ENCODE measurements at places on chromosomes 6 and 20. TPM values are rescaled to one million over a fixed set of nuclear protein-coding genes. Genes with fewer than 3 reads are reported as not detected.

- no peak for DNase-seq
These were observed 33.2 kb upstream of the SLC22A23 start for GRCh38 chr6:3489961-3490624.

GRCh38 chr20:49866051-49866450, 49.3 kb downstream of the SPATA2 start:
- DNase-seq = no peak

DNA sequence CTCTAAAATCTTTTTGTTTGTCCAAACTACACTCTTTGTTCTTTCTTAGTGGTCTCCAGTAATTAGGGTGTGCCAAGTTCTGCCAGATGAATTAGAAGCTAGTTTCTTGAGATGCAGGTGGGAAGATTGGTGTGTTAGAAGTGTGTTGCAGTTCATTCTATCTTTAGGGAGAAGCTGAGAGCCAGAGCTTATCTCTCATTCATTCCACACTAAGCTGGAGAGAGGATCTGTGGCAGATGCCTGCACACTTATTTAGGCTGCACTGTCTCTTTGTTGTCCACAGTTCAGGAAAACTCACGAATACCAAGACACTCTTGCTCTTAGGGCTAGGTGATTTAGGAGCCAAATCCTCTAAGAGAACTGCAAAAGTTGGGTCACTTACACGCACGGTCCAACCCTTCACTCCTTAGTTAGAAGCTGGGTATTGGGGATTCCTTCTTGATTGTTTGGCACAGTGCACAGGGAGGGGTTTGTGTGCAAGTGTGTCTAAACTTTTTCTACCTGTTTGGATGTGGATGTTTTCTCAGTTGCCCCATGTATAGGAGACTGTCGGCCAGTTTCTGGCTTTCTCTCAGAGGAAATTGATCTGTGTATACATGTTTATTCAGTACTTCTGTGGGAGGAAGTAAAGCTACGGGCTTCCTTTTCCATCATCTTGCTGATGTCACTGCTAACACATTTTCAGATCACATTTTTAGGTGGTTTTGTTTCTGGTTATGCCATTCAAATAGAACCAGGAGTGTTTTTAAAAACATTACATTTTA, 49.5 kb downstream of the SMAP1 start:
- peak; percentile 62 for DNase-seq

- DNase-seq = no peak
These were observed 83.2 kb downstream of the MDGA1 start for GRCh38 chr6:37614491-37614890.

DNA sequence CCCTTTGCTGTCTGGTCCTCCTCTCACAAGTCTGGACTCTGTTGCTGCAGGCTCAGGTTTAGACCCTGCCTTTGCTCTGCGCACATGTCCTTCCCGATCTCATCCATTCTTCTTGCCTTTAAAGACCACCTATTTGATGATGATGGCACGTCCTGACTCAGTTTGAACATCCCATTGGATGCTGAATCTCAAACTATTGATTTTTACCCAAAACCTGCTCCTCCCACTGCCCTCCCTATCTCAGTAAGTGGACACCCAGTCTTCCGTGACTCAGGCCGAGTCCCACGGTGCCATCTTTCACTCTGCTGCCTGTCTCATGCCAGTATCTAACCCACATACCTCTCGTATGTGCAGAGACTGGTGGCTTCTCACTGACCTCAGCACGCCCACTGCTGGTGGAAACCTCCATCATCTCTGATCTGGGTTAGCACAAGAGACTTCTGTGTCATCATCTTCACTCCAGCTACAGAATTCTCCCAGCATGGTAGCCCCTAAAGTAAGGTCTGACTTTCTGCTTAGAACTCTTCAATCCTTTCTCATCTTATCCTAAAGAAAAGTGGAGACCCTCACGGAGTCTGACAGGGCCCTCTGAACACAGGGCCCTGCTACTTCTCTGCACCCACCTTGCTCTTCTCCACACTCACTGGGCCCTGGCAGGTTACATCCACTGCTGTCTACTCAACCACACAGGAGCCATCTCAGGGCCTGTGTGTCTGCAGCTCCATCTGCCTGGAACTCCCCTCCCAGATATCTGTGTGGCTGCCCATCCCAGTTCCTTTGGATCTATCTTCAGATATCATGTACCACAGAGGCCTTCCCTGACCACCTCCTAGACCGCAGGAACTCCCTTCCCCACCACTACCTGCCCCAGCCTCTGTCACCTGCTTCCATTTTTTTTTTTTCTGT, 387.1 kb upstream of the AGPAT4 start:
- no peak for DNase-seq

DNA sequence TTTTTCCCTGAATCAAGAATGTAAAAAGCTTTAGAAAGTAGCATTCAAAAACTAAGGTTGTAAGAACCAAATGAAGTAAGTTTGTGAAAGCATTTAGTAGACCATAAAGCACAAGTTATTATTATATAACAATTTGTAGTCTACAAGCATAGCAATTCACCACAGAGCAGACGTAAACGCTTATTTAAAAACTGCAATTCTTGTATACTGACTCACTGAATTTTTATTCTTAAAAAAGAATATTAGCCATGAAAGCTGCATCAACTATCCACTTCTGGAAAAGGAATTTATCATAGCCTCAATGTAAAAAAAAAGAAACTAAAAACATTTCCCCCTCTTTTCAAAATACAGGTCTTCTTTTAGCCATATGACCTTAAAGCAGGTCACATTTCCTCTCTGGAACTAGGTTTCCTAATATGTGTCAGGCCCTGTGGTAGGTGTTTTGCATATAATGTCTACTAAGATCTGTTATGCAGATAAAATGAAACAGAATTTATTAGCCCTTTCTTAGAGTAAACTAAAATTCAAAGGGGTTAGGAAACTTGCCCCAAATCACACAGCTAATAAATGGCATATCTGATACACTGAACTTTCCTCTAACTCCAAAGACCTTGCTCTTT, 2.1 kb downstream of the MAP3K7 start:
- no peak for DNase-seq

GRCh38 chr20:51960047-51960675, 157.8 kb upstream of the SALL4 start:
- DNase-seq = no peak

GRCh38 chr6:152402791-152403190, 234.4 kb downstream of the SYNE1 start:
- DNase-seq = no peak

The HLA-G gene
- not detected for total RNA-seq

The TMC2 gene
- total RNA-seq = not detected

The TP53TG5 gene
- total RNA-seq = not detected

The C20orf96 gene
- 3.2 TPM for total RNA-seq

The MEI4 gene
- total RNA-seq = not detected

The HLA-DOA gene
- total RNA-seq = not detected

The TRAPPC3L gene
- 0.17 TPM for total RNA-seq

The LY6G6F gene
- total RNA-seq = not detected

Data from dermis blood vessel endothelial cell (primary cell).